ENCODE measurements at places on chromosomes 7 and 10.

DNA sequence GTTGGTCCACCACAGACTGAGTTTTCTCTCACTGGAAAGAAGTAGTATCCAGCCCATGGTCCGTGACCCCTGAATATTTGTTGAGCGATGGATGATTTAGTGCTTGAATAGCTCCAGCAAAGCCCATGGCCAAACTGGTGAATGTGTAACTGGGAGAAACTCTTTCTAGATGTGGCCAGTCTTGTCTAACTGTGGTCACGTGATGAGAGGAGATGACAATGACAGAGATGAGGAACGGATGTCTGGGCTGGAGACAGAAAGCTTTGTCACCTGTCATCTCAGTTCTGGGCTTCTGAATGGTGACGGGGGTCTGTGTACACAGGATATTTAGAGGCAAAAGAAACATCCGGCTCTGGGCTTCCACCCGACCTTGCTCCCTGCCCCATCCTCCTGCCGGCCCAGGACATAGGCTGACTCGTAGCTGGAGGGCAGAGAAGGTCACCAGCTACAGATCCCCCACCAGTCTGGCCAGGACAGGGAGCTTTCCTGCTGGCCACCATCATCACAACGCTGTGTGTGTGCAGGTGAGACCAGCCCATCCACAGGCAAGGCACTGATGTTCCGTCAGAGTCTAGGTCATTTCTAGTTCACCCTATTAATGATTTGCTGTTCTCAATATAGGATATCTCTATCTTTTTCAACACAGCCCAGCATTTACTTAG, 152.5 kb upstream of the TNS3 start:
- DNase-seq, result no peak

DNA sequence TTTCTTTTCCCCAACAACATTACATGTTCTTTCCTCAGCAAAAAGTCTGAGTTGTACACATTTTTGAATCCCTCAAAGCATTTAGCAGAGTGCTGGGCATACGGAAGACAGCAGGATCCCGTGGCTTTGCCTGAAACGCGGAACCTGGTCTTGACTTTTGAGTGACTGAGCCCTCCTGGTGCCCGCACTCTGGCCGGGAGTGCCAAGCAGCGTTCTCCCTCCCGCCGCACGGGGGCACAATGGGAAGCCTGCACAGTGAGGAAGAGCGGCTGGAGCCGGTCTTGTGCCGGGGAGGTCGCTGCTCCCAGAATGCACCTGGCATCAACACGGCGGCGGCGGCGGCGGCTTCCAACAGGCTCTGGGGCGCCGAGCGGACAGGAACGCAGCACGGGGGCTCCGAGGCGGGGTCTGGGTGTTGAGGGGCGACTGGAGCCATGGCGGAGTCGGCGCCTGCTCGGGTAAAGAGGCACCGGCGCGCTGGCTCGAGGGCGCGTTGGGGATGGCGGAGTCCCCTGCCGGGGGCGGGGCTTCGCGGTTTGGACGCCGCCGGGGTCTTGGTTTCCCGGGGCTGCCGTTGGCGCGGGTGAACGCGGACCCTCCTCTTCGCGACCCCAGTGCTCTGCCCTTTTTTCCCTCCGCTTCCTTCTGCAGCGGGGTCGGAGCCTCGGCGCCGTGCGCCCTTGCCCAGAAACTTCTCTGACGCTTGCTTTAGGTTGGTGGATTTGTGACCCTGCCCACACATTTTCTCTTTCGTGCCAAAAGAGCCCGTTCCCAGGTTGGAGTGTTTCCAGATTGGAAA, at the start of gene ZNF212:
ZNF212 (plus strand) TSS at position 307 of the 799 bp plus-strand sequence; CDS start at position 435, 128 bp downstream.
- peak; percentile 80 for DNase-seq

DNA sequence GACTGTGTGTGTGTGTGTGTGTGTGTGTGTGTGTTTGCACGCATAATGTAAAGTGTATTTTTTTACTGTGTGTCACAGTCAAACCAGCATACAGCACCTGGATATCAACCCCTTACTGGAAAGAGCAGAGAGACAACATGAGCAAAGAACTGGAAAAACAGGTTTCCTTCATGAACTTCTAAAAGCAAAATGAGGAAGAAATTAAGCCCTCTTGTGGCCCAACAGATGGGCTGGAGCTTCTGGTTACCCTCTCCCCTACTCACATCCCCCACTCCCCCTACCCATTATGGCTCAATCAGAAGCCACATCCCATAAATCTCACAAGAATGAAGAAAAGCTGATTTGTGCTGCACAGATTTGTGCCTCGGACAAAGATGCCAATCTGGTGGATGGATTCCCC, 36.2 kb downstream of the PDE1C start:
- DNase-seq, result no peak

DNA sequence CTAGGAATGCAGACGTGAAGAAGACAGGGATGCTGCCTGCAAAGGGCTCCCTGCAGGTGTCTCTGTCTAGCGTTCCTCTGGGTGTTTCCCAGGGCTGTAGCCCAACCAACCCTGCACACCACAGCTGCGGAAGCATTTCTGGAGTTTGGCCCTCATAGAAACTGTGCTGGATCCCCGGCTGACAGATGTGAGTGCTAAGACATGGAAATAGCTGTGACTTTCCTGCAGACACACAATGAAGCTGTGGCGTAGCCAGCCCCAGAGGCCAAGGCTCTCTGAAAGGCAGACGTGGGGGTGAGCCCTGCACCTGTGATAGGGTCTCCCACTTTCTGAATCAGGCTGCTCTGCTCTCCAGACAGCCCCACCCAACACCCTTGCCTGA, 44.8 kb downstream of the ADCYAP1R1 start:
- DNase-seq, result no peak

All from HCT116 (cell line).